Stimulated activated CD8-positive, alpha-beta memory T cell treated with anti-CD3 and anti-CD28 coated beads, Interleukin-7, amount 100 ng/mL, for 24 hours (primary cell): ENCODE measurements at places on chromosomes 3 and 15.

GRCh38 chr3:108354562-108354961 is 58.2 kb downstream of the HHLA2 start:
- no peak for DNase-seq

DNA sequence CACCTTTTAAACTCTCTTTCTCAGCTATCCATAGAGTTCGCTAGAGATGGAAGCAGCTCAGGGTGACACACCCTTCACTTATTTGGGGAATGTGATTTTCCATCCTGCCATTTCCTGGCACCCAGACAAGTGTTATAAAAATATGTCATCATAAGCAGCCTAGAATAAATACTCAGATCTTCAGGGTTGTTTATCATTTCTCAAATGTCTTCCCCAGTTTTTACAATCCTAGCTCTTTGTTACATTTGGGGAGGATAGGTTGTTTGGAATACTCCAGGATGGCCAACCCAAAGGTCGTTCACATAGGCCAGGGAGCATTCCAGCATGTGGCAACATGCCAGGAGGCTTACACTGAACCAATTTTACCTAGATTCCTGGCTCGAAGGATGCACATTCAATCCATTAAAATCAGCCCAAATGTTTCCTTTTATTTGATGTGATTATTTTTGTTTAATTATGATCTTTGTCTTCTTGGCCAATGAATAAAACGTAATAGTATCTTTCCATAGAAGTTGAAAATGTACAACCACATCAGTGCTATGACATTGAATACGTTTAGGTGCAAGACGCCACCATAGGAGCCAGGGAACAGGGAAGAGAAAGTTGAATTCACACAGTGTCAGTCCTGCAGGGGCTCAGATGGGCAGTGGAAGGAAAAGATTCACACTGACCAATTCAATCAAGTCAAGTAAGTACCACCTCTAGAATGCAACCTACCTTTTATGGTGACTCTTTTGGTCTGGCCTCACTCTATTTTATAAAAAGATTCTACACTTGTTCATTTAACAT is 537.7 kb upstream of the MDFIC2 start:
- no peak for DNase-seq

DNA sequence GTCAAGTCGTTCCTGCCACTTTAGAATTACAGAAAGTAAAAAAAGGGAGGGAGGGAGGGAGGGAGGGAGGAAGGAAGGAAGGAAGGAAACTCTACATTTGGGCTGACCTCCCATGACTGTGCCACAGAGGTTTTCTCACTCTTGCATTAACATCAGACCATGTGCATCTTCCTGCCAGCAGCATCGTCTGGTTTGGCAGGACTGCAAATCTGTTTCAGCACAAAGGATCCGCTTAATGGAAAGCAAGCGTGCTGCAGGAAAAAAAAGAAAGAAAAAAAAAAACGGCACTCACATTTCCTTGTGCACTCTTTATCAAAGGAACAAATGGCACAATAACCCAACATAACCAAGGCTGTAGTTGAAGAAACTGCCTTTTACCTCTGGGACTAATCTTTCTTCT is 148.8 kb upstream of the HES1 start:
- no peak for DNase-seq

DNA sequence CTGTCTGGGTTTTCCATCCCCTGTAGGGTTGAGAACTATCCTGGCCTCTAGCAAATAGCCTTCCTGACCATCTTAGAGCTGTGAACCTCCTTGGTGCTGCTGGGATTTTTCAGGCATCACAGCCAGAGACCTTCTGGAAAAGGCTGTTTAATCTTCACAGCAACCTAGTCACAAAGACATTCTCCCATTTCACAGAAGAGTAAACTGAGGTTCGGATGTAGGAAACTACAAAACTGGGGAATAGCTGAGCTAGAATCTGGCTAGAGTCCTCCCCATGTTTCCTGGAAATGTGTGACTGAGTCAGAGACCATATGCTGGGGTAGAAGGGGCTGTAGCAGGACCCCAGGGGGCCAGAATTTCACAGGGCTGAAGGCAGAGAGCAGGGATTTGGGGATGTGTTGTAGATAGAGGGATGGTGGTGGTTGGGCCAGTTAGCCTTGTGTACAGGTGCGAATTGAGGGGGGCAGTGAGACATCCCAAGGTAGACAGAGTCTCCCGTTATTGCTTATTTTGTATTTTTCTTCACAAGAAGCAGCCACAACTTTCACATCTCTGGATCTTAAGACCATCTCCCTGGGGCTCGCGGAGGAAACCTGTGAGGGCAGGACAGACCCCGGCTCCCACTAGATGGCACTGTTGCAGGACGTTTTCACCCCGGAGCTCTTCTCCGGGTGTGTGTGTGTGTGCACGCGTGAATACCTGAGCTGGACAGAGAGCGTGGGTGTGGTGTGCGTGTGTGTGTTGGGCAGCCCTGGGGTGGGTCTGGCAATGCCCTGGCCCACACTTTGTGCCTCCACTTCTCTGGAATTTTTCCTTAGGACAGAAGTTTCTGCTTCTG is 66.9 kb upstream of the PRR23C start:
- peak; percentile 18 for DNase-seq

DNA sequence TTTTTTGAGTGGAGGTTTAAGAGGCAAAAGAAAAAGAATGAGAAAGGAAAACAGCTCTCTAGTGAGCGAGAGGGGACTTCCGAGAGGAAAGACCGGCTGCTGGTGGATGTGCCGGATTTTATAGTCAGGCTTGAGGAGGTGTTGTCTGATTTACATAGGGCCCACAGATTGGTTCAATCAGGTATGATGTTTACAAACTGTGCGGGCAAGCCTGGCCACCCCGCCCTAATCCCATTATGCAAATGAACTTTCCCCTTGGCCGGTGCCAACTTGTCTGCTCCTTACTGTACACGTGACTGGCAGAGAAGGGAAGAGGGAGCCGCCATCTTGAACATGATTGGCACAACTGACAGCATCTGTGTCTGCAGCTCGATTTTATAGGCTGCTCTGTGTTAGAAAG is 44.7 kb downstream of the FAM43A start:
- no peak for DNase-seq

GRCh38 chr3:71130471-71131374 is 452.8 kb downstream of the FOXP1 start:
- DNase-seq, result peak; percentile 40

DNA sequence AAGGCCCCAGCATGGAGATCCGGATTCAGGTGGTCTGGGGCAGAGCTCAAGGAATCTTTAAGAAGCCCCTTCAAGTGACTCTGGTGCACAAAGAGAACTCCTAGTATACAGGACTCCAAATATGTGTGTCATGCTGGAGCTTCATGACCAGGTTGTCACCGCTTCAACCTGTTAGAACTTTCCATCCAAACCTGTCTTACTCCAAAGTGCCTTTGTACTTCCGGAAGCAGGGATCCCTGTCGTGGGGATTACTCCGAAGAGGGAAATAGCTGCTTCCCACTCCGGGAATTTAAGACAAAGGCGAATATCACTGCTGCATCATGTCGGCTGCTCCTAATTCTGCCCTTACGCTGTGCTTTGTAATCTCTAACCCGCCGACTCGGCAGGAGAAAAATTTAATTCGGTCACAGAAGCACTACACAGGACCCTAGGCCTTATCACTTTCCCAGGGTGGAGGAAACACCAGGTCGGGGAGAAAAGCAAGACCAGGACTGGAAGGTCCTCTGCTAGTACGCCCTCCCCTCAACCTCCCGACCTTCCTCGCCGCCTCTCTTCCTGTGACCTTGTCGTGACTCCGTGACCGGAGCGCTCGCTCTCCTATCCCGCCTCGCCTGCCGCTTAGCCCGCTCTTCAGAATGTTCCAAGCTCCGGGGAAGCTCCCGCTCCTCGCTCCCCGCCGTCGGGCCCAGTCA is 730 bp downstream of the HIGD1A start:
- DNase-seq, result no peak

DNA sequence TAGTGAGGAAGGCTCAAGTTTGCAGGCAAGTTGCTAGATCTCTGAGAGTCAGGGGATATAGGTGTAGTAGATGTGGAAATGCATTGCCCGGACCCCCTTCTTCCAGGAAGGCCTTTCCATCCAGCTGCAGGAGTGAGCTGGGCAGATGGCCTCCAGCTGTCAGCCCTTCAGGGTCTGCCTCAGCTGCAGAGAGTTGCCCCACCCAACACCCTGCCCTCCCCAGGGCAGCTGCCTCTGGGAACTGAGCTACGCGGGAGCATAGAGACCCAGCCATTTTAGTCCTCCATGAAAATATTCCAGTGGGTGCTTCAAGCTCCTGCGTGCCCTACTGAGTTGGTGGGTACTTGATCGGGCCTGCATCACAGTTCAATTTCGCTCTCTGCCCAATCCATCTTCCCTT is 29.6 kb downstream of the SPG21 start:
- DNase-seq, result no peak

DNA sequence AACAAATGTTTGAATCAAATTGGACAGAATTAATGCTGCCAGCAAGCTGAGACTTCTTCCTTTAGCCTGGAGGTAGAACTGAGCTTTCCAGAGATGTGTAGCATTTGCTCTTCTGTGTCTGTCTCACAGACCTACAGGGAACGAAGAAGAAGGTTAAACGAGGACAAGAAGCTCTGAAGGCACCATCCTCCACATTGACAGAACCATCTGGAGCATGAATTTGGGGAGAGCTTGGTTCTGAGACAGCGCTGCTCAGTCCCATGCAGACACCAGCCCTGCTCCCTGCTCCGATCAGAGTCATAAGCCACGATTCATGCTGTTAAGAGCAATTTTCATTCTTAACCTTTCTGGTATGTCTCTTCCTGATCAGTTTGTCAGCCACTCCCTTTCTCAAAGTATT is 7.7 kb upstream of the KY start:
- no peak for DNase-seq

- no peak for DNase-seq
Measured at GRCh38 chr3:169179722-169180121, 483.8 kb downstream of the MECOM start.

GRCh38 chr15:52682200-52682599 is 3.0 kb upstream of the ATOSA start:
- DNase-seq, result no peak

- DNase-seq, result no peak
Measured at GRCh38 chr3:21691036-21691435, 60.0 kb downstream of the ZNF385D start.

DNA sequence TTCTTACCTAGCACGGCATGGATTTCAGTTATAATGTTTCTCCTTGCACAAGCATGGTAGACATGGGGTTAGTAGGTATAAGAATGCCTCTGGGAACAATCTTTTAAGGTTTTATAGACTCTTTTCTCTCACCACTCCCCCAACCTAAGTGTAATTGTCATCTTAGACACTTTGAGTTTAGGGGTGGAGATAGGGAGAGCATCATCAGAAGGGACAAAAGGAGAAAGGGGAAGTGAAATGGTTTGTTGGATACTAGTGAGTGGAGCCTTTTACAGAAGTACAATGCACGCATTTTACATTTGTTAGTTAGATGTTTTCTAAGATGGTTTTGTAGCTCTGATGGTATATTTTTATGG is 189.2 kb downstream of the TP63 start:
- DNase-seq, result no peak

GRCh38 chr3:12136371-12136770 is 22.3 kb downstream of the TIMP4 start:
- DNase-seq, result no peak

DNA sequence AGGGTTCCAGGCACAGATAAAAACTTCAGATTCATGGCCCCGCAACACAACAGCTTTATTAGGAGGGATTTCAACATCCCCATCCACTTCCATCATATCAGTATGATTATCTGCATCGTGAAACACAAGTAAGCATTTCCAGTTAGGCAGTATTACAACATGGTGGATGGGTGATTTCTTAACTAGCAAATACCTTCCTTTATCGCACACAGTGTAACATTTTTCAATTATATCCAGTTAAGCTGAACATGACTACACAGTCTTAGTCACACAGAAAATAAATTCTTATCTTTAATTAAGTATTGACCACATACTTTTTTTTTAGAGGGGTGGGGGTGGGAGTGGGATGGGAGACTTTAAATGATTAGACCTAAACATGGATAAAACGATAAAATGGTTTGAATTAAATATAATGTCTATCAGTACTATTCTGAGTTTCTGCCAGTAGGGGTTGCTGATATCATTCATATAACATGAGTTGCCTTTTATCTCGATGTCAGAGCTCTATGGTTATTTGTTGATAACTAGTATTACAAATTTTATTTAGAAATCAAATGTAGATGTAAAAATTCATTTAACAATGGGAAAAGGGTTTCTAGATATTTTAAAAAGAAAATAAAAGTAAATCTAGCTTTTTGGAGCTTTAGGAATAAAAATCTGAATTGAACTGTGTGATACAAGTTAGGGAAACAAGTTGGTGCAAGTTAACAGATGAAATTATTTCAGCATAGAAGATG is 146.6 kb downstream of the TBL1XR1 start:
- no peak for DNase-seq

GRCh38 chr15:53833134-53833624 is 73.7 kb upstream of the WDR72 start:
- DNase-seq, result no peak

DNA sequence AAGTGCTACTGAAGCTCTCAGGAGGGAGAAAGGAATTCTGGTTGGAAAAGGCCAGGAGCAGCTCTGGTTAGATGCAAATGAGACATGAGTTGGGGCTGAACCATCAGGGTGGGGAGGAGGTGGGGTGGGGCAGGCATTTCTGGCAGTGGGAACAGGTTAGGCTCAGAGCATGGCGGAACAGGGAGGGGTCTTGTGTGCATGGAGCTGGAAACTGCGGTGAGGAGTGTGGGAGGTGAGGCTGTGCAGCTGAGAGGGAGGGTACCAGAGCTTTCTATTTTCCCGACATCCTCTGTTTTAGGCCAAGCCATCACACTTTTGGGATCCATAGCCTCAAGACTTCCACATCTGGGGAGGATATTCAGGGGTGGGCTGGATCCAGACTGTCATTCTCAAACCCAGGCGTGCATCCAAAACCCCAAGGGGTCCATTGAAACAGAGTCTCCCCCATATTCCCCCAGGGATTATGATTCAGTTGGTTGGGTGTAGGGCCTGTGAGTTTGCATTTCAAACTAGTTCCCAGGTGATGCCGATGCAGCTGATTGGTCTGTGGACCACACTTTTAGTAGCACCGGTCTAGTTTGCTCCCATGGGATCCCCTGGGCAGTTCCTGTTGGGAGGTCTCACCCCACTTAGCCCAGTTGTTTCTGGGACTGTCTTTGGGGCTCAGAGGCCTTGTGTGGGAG is 100.9 kb upstream of the TLE3 start:
- no peak for DNase-seq

DNA sequence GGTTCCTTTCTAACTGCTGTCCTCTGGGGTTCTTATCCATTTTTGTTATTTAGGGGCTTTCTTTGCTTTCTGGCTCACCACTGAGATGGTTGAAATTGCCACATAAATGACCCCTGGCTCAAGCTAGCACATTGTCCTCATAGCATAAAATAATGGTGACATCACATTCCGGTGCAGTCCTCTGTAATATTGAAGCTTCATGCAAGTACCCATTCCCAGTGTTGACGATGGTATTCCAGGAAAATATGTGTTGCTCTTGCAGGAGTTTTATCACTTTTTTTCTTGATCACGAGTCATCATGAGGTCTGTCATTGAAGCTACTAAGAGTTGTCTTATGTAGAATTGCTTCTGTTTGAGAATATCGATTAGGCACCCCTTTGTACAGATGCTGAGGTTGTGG is 56.1 kb downstream of the CRTC3 start:
- DNase-seq, result no peak

- no peak for DNase-seq
Measured at GRCh38 chr3:59407425-59407824, 357.6 kb upstream of the CFAP20DC start.
